ENCODE measurements at places on chromosomes 2 and 18. TPM values are rescaled to one million over a fixed set of nuclear protein-coding genes. Genes with fewer than 3 reads are reported as not detected.

Gene SERPINB4
- total RNA-seq, result 0.09 TPM

Gene DNPEP
- total RNA-seq, result 52.6 TPM

Gene CTAGE1
- total RNA-seq, result not detected

Gene ASAP2
- 79.5 TPM for total RNA-seq
